Neural cell (in vitro differentiated cells): ENCODE measurements at places on chromosomes 5 and 9. TPM values are rescaled to one million over a fixed set of nuclear protein-coding genes. Genes with fewer than 3 reads are reported as not detected.

MZB1 gene
- polyA plus RNA-seq, result not detected in 2 replicates

SPOCK1 gene
- polyA plus RNA-seq, result 30.9 and 33.6 TPM in 2 replicates

GPR150 gene
- polyA plus RNA-seq, result 0.22 TPM in 1 of 2 replicates, not detected in the other

CDH9 gene
- polyA plus RNA-seq, result 1.7 and 3.4 TPM in 2 replicates

TMC1 gene
- not detected in 2 replicates for polyA plus RNA-seq

SARDH gene
- polyA plus RNA-seq, result 0.56 TPM in 1 of 2 replicates, not detected in the other

ZNF879 gene
- 18.7 and 21.0 TPM in 2 replicates for polyA plus RNA-seq

MSMP gene
- polyA plus RNA-seq, result not detected in 2 replicates

NFIB gene
- polyA plus RNA-seq, result 0.18 and 0.73 TPM in 2 replicates

FAM114A2 gene
- 20.2 and 24.8 TPM in 2 replicates for polyA plus RNA-seq

FOXI1 gene
- polyA plus RNA-seq, result not detected in 2 replicates

LIFR gene
- polyA plus RNA-seq, result 5.8 and 6.1 TPM in 2 replicates

MYORG gene
- polyA plus RNA-seq, result 0.58 and 1.0 TPM in 2 replicates

RMI1 gene
- 12.9 and 13.1 TPM in 2 replicates for polyA plus RNA-seq

GDNF gene
- polyA plus RNA-seq, result not detected in 2 replicates

NEUROG1 gene
- polyA plus RNA-seq, result not detected in 2 replicates

EEIG1 gene
- 6.7 and 18.5 TPM in 2 replicates for polyA plus RNA-seq

PIK3R1 gene
- 38.0 and 41.9 TPM in 2 replicates for polyA plus RNA-seq

SLC26A2 gene
- 5.3 and 5.4 TPM in 2 replicates for polyA plus RNA-seq

CFAP77 gene
- not detected in 2 replicates for polyA plus RNA-seq

CORO2A gene
- 1.9 TPM in 2 replicates for polyA plus RNA-seq

SPAG8 gene
- polyA plus RNA-seq, result 2.9 and 4.2 TPM in 2 replicates

TICAM2 gene
- not detected in 2 replicates for polyA plus RNA-seq

RAB3C gene
- polyA plus RNA-seq, result 94.3 and 104 TPM in 2 replicates

FOXD4 gene
- polyA plus RNA-seq, result 2.3 and 2.5 TPM in 2 replicates

KCNV2 gene
- not detected in 2 replicates for polyA plus RNA-seq

TNFSF15 gene
- polyA plus RNA-seq, result not detected in 2 replicates

IL9 gene
- not detected in 2 replicates for polyA plus RNA-seq

SAPCD2 gene
- 0.22 and 0.96 TPM in 2 replicates for polyA plus RNA-seq

TRIM36 gene
- 105 and 122 TPM in 2 replicates for polyA plus RNA-seq

IFNA13 gene
- not detected in 2 replicates for polyA plus RNA-seq

FGFR4 gene
- 10.3 and 14.8 TPM in 2 replicates for polyA plus RNA-seq

OR2Y1 gene
- polyA plus RNA-seq, result not detected in 2 replicates

TMEM252 gene
- polyA plus RNA-seq, result not detected in 2 replicates

CDK5RAP2 gene
- 38.4 and 43.3 TPM in 2 replicates for polyA plus RNA-seq

SHOC1 gene
- polyA plus RNA-seq, result not detected in 2 replicates

LCN2 gene
- not detected in 2 replicates for polyA plus RNA-seq

DNAH5 gene
- polyA plus RNA-seq, result 11.3 and 12.8 TPM in 2 replicates

PLK2 gene
- polyA plus RNA-seq, result 309 and 385 TPM in 2 replicates

GFI1B gene
- not detected in 2 replicates for polyA plus RNA-seq

SLC1A3 gene
- 1.9 and 3.5 TPM in 2 replicates for polyA plus RNA-seq

WWC1 gene
- 0.97 and 1.6 TPM in 2 replicates for polyA plus RNA-seq
